ENCODE measurements at places on chromosomes 4 and X. TPM values are rescaled to one million over a fixed set of nuclear protein-coding genes. Genes with fewer than 3 reads are reported as not detected.

DNA sequence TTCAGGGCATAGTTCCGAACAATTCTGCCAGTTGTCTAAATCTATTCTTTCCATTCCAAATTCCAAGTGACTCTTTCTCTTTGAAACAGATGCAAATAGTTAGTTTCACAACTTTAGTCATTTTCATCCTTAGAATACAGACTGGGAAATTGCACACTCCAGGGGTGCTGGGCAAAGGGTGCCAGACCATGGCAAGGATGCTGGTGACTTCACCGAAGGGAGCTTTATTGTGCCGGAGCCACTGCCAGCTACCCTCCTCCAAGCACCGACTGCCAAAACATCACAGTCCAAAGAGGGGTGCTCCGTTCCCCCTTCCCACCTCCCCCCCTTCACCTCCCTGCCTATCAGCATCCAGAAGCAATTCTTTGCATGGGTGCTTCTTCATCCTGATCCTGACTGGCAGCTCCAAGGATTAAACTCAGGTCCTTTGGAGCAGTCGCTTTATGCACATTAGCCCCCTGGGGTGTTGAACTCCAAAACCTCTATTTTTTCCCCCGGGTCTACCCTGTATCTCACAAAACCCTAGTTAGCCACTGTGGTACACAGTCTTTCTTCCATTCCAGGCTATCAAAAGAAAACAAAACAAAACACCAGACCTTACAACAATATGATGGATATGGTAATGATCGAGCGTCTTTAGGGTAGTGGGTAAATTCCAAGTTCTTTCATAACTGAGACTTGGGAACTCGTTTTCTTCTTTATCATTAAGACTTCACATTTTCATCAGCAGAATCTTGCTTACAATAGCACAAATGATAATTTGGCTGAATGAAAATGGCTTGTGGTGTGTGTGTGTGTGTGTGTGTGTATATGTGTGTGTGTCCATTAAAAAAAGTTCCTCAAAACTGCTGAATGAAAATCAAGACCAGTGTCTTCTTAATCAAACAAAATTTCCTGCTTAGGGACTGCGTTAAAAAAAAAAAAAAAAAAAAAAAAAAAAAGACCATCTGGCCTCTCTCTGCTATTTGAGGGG lies 28.7 kb downstream of the MID1 start:
- no peak for DNase-seq

GRCh38 chr4:42562016-42562415 lies 94.9 kb downstream of the ATP8A1 start:
- no peak for DNase-seq

DNA sequence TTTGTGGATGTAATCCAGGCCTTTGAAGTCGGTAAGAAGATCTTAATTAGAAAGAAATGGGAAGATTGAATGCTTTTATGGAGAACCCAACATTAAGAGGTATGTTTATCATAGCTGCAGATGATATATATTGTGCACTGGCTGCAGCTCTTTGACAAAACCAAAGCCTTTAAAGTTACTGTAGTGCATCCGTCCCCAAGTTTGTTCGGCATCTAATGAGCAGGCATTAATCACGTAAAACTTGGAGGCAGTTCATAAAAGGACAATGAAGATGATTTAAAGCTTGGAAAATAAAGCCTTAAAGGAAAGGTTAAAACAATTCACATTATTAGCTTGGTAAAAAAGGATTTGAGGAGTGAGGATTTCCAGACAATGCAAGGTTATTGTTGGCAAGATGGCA lies 150.8 kb upstream of the ARX start:
- no peak for DNase-seq

DNA sequence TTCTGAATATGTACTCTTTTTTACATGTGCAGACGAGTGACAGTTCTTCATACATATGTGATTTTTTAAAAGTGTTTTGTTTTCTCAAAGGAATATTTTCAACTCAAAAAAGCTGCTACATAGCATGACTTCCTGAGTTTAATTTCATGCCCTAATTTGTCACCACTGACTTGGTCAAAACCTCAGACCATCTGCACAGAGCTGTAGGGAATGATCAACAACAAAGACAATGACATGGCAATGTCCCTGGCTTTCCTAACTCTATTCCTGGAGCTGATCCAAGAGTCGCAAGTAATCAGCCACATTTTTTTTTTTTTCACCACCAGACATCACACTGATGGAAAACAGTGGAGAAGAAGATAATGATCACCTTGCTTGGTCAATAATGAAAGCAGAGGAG lies 97.7 kb downstream of the TMA16 start:
- DNase-seq, result no peak

GRCh38 chrX:153468008-153468580 lies 2.3 kb downstream of the HAUS7 start:
- DNase-seq, result no peak

GRCh38 chr4:52586069-52586468 lies 73.0 kb downstream of the USP46 start:
- no peak for DNase-seq

GRCh38 chrX:147891896-147892295 lies 19.8 kb upstream of the FMR1 start:
- no peak for DNase-seq

DNA sequence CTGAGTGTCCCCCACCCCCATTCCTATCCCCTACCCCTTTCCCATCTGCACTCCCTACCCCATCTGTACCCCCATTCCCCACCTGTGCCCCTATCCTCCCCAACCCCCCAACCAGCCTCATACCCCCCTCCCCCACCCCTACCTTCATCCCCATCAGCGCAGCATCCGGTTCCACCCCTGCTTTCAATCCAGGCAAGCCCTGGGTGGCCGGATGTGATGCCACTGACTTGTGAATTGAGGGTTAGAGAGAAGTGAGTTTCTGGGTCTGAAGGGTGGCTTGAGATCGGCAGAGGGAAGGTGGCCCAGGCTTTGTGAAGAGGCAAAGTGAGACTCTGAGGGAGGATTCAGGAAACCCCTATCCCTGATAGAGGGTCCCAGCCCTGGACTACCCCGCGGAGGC lies 7.8 kb downstream of the MAGEA4 start:
- DNase-seq, result no peak

DNA sequence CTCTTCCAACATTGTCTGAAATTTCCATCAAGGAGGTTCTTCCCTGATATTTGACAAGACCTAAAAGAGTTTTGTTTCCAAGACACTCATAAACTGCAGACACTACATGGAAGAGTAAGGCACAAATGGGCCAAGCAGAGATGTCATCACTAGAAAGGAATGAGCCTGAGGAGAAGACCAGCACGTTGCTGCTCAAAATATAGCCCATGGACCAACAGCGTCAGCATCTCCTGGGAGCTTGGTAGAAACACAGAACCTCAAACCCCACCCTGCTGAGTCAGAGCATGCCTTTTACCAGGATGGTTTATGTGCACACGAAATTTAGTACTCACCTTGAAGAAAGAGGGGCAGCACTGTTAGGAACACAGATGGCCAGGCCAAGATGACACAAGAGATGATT lies 128.7 kb upstream of the MID1 start:
- no peak for DNase-seq

GRCh38 chr4:48138936-48139335 lies 4.9 kb upstream of the TXK start:
- DNase-seq, result no peak

DNA sequence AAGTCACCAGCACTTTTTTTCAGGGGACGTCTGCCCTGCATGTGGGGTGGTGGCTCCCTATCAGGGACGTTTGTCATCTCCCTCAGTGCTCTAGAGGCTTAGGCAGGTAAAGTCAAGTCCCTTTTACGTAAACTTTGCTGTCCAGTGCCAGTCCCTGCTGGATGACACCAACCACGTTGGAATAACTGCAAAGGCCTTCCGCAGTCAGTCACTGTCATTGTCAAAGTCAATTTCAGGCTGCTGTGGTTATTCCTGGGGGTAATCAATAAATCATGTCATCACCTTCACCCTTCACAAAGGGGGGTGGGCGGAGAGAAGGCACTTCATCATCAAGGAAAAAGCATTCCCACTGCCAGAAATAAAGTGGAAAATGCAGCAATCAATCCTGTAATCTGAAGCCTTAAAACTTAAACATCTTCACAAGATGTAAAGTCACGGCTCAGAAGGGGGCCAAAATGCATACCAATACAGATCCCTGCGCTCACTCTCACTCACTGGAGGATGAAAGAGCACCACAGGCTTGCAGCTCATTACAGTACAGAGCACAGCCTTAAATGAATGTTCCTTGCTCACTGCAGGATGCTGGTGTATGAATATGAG lies 56.2 kb downstream of the CLDN22 start:
- no peak for DNase-seq

DNA sequence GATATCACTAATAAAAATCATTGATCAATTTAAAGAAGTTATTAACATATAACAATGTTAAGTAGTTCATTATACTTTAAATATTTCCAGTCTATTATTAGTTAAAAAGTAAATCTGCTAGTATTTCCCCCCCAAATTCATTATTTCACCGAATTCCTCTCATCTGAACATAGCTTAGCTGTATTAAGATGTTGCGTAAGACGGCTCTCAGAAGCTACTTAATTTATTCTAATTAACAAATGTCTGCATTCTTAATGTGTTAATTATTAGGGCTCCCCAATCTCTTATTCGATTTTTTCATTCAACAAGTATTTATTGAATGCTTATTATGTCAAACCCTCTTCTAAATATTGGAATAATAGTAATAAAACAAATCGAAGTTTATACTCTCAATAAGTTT lies 290.7 kb downstream of the TRIML1 start:
- DNase-seq, result no peak

- no peak for DNase-seq
Measured at GRCh38 chr4:145423017-145423708, 58.5 kb upstream of the SMAD1 start.

- DNase-seq, result no peak
Measured at GRCh38 chrX:69152417-69152841, 12.8 kb downstream of the PJA1 start.

The TRIM60 gene
- total RNA-seq, result not detected

The ADH7 gene
- not detected for total RNA-seq

The TRPC3 gene
- total RNA-seq, result 0.57 TPM

The FHDC1 gene
- total RNA-seq, result 27.7 TPM

The FANCB gene
- 13.8 TPM for total RNA-seq

The GALNTL6 gene
- total RNA-seq, result 0.32 TPM

The COX7B2 gene
- not detected for total RNA-seq

The MTM1 gene
- 9.5 TPM for total RNA-seq
